ENCODE measurements at places on chromosomes 1 and 21.
A peak's percentile ranks its signal among the peaks of the same experiment; 100 is the strongest.

- peak; percentile 66 for DNase-seq
Observed at GRCh38 chr1:96559707-96560596, 161.6 kb upstream of the PTBP2 start.

- no peak for DNase-seq
Observed at GRCh38 chr21:43328185-43328957, 98.6 kb downstream of the SIK1 start.

GRCh38 chr1:67824766-67825165, 8.5 kb downstream of the GNG12 start:
- DNase-seq = no peak

DNA sequence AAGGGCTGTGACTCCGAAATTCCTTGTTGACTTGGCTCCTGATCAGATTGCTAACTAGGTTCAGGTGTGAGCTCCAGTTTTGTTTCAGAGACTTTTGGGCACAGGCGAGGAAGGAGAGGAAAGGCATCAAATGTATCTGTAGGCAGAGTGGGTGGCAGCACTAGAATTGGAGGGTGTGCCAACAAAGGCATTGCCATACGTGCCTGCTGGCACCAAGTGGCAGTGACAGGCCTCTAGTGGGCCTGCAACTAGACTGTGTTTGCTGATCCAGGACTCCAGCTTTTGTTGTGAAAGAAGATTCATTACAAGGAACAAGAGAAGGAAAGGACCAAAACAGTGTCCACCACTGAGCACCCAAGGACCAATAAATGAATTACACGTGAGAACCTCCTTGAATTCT, 79.5 kb downstream of the TM2D1 start:
- DNase-seq = no peak

DNA sequence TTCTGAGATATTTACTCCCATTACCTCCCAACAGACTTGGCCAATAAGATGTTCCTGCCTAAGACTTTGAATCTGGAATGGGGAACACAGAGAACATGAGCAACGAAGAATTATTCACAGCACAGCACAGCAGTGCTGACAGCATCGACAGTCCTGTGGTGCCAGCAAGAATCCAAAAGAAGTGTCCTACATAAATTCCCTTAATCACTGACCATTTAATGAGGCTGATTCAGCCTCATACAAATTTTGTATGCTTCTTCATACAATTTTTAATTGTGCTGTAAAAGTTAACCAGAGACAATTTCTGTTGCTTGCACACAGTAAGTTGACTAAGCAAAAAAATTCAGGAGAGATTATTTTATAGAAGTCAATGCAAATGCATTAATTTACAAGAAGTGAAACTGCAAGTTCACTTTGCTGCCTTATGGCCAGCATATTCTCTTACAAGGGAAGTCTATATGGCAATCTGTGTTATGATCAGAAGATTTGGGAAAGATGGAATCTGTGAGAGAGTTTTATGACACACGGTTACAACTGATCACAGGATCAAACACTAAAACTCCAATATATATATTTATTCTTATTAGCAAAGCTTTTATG, 855.9 kb downstream of the LTN1 start:
- peak; percentile 42 for DNase-seq

DNA sequence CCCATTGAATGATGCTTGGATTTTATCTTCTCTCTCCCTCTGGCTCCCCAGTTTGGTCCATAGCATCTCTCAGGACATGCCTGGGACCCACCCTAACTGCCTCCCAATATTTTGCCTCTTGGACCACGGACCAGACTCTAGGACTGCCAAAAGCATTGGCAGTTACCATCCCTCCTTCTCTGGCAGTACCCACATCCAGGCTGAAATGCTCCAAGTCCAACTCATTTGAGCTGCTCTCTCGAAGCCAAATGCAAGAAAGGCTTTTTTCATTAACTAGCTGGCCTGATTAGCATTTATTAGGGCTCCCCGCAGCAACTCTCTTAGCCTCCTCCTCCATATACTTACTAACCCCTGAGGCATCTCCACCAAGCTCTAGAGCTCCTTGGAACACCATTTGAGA, 140.0 kb upstream of the GRIK3 start:
- no peak for DNase-seq

DNA sequence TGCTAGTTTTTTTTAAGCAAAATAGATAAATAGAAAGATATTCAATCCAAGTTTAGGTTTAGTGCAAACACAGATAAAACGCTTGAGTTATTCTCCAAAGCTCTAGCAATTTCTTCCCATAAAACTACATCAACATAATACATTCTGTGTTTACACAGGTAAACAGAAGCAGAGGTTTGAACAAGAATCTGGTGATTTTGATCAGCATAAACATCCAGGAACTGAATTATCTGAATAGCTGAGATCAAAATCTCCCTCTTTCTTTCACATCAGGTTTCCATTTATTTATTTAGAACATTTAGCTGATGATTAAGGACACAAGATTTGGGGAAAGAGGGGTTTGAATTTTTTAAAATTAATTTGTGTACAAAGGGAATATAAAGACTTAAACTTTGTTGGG, 1564.6 kb downstream of the MRPL39 start:
- no peak for DNase-seq

- no peak for DNase-seq
Observed at GRCh38 chr21:42491328-42491727, 4.7 kb downstream of the RSPH1 start.

GRCh38 chr1:196858811-196859210, 29.0 kb upstream of the CFHR4 start:
- DNase-seq = no peak

GRCh38 chr21:19683492-19683891, 1279.9 kb upstream of the TMPRSS15 start:
- DNase-seq = no peak

- no peak for DNase-seq
Observed at GRCh38 chr21:35485364-35485763, 436.3 kb upstream of the RUNX1 start.

DNA sequence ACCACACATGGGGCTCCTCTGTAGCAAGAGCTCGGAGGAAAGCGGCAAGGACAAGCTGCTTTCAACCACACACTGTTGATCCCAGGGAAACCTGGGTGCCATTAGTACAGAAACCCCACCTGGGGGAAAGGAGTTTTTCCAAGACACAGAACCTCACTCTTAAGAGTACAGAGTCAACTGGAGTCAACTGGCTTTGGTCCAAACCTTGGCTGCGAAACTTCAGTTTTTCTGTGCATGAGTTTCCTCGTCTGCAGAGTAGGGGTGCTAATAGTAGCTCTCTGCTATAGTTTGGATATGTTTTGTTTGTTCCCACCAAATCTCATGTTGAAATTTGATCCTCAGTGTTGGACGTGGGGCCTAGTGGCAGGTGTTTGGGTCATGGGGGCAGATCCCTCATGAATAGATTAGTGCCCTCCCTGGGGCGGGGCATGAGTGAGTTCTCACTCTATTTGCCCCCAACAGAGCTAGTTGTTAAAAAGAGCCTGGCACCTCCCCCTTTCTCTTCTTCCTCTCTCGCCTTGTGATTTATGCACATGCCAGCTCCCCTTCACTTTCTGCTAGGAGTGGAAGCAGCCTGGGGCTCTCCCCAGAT, 161.1 kb downstream of the PIGK start:
- DNase-seq = no peak

DNA sequence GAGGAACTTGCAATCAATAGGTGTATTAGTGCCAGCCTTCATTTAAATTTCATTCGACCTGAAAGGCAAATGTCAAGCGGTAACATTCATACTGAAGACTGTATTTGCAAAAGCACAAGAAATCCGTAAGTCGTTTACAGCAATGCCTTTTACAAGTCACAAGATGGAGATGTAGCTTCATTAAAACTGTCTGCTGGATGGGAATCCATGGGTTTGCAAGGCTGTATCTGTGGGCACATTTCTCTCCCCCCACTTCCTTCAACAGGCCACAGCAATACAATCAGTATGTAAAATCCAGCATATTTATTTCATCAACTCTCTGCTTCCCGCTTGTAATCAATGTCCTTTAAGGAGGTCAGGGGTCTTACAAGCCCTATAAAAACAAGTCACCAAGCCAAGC, 147.1 kb downstream of the SLC45A1 start:
- no peak for DNase-seq

GRCh38 chr1:205933671-205934618, 9.3 kb downstream of the SLC26A9 start:
- peak; percentile 83 for DNase-seq

DNA sequence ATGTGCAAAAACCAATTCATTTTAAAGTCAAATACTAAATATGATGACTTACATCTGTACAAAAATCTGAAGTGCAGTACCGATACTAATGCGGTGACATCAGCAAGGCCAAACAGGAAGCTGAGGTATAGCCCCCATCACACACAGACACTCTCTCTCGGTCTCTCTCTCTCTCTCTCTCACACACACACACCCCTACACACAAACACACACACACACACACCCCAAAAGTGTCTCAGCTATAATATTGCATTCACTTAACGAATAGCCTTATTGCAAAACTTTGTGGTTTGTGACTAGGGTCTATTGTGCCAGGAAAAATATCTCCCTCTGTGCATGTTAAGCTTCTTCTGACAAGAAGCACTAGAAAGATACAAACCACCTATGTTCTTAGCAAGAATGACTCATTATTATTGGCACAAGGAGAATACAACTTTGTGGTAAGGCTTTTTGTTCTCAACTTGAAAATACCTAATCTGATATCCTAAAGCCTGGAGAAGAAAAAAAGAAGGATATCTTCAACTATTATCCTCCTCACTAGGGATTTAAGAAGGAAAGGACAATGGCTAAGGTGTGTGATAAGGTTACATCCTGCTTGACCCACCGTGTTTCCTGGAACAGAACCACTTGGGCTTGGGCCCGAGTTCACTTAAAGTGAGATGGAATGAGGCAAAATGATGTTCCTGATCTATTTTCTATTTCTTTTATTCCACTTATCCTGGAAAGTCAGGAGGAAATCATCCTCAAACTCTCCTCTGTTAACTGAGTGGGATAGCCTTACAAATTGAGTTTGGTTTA, 107.1 kb downstream of the NIBAN1 start:
- DNase-seq = peak; percentile 29

DNA sequence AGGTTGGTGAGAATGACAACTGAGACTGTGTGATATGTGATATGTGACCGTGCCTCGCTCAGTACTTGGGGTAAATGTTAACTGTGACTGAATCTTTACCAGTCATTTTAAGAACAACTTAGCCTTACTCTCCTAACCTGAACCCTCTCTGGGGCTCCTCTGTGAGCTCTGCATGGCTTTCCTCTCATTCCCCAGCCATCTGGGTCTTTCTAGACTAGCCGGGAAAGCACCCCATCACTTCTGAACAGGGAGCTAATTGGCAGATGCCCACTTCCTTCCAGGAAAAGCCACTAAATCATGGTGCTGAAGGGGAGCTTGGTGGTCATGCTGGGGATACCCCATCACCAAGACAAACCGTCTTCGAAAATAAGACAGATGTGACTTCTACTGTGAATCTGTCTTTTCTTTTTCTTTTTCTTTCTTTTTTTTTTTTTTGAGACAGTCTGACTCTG, 16.5 kb upstream of the FOXO6 start:
- DNase-seq = no peak

DNA sequence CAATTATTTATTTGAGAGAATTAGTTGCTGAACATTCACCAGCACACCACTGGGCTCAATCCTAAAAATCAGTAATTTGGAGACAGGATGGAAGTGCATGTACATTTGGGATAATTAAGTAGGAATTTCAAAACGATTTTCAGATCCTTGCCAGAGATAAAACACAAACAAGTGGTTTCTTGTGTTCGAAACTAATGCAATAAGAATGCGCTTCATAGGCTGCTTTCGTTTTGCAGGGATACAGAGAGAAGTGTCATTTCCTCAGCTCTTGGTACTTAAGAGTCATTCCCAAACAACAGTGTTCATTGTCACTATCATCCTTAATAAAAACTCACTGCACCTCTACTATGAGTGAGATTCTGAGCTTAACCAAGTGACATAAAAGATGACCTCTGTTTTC, 20.6 kb upstream of the USP24 start:
- peak; percentile 45 for DNase-seq

- DNase-seq = no peak
Observed at GRCh38 chr1:239771550-239771949, 320.1 kb upstream of the FMN2 start.

DNA sequence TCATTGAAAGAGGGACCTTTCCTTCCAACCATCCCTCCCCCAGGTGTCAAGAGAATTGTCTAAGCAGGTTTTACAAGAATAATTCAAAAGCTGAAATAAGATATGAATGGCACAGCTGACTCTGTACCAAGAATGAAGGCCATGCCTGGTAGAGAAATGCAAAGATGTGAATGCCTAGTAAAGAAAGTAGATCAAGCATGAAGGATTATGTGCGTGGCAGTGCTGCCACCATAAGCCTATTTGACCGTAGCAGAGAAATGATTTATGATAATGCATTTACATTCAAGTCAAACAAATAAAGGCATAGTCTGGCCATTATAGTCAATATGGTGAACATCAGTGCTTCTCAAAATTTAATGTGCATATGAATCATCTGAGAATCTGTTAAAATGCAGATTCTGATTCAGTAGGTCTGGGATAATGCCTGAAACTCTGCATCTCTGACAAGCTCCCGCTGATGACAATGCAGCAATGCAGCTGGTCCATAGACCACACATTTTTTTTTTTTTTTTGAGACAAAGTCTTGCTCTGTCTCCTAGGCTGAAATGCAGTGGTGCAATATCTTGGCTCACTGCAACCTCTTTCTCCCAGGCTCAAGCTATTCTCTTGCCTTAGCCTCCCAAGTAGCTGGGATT, 16.6 kb upstream of the CLCA4 start:
- no peak for DNase-seq

Data from suppressor macrophage treated with lipopolysaccharide for 4 hours (primary cell).